ENCODE measurements at places on chromosomes 13 and 19. TPM values are rescaled to one million over a fixed set of nuclear protein-coding genes. Genes with fewer than 3 reads are reported as not detected.
A peak's percentile ranks its signal among the peaks of the same experiment; 100 is the strongest.

- no peak for DNase-seq
Observed at GRCh38 chr19:10895920-10896319, 24.6 kb downstream of the CARM1 start.

DNA sequence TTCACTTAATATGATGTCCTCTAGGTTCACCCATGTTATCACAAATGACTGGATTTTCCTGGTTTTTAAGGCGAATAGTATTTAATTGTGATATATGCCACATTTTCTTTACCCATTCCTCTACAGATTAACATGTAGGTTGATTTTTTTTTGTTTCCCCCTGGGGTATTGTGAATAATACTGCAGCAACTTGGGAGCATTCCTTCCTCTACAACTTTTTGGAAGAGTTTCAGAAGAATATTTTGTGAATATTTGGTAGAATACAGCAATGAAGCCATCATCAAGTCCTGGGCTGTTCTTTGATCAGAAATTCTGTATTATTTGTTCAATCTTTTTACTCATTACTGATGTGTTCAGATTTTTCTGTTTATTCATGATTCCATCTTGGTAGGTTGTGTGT, 5.6 kb upstream of the ZNF331 start:
- no peak for DNase-seq

GRCh38 chr19:42366673-42367072, 23.4 kb downstream of the CNFN start:
- DNase-seq = no peak

The ZNF749 gene
- polyA plus RNA-seq = 10.0 TPM

GRCh38 chr13:36135876-36136275, 4.7 kb upstream of the DCLK1 start:
- no peak for DNase-seq

The CNN1 gene
- polyA plus RNA-seq = 267 TPM

- no peak for DNase-seq
Observed at GRCh38 chr19:39825531-39826076, 8.4 kb downstream of the DYRK1B start.

- no peak for DNase-seq
Observed at GRCh38 chr13:67416047-67416925, 186.2 kb upstream of the PCDH9 start.

The DACT3 gene
- polyA plus RNA-seq = 7.1 TPM

- no peak for DNase-seq
Observed at GRCh38 chr19:33550768-33551167, 29.2 kb upstream of the PEPD start.

DNA sequence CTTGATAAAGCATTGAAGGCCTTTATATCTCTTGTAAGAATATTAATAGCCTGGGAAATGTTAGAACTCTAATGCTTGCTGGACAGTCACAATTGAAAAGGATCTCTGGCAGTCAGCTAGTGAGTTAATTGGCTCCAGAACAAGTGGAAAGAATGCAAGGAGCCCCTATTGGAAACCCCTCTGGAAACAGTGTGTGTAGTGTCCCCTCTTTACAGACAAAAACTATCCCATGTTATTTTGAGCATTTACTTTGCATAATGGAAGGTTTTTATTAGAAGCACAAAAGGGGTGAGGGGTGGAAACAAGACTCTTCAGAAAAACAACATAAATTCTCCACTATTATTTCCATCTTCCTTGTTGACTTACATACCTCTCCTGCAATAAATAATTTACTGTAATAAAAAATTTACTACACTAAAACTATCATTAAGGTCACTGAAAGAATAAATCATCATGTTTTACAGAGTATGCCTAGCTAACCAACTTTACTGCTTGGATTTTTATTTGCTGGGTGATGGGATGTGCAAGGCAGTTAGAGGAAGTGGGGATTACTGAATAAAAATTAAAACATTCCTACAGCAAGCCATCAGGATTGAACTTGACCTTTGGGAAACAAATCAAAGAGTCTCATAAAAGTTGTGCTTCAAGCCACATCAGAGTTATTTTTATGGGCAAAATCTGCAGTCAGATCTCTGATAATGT, 610.4 kb downstream of the TBC1D4 start:
- DNase-seq = peak; percentile 56

DNA sequence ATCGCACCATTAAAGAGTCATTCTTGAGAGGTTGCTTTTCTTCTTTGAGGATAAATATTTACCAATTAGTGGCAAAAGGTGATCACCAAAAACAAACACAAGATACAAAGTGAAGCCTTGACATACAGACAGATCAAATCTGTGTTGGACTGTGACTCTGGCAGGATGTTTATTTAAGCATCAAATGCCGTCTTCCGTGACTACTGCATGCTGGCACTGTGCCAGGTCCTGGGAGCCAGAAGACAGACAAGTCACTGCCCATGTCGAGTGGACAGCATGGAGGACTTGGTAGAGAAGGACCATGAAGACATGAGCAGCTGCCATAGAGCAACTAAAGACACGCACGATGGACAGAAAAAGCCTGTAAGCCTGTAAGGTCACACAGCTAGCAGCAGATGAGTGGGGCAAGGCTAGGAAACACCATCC, 92.8 kb upstream of the FARP1 start:
- DNase-seq = no peak

DNA sequence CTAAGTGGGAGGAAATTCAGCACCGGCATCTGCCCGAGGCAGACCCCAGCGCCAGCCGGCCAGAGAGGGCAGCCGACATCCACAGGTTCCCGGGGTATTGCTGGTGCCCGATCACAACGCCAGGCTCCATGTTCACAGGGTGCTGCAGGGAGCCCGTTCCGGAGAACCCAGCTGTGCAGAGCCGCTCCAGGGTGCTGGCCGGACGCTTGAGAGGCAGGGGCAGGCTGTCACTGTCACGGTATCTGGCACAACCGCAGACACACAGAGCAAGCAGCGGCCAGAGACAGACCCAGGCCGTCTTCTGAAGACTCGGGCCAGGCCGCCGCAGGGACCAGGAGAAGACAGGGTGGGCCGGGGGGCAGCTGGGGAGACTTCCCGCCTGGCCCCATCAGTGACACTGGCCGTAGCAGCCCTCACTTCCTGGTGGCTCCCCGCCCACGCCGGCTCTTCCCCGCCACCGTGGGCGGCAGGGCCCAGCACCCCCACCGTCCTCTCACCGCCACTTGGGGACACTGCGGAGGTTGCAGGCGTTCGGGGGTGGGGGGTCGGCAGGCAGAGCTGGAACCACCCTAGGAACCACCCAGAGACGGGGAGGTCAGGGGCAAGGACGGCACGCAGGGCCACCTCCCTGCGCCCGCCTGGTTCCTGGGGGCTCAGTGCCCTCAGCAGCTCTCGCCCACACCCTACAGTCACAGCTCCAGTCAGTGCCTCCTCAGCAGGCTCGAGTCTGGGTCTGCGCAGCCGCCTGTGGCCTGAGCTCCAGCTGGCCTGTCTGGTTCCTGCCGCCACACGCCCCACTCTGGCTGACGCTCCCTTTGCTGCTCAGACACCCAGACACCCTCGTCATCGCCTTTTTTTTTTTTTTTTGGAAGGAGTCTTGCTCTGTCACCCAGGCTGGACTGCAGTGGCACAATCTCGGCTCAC, 3.8 kb downstream of the RNF126 start:
- DNase-seq = no peak

DNA sequence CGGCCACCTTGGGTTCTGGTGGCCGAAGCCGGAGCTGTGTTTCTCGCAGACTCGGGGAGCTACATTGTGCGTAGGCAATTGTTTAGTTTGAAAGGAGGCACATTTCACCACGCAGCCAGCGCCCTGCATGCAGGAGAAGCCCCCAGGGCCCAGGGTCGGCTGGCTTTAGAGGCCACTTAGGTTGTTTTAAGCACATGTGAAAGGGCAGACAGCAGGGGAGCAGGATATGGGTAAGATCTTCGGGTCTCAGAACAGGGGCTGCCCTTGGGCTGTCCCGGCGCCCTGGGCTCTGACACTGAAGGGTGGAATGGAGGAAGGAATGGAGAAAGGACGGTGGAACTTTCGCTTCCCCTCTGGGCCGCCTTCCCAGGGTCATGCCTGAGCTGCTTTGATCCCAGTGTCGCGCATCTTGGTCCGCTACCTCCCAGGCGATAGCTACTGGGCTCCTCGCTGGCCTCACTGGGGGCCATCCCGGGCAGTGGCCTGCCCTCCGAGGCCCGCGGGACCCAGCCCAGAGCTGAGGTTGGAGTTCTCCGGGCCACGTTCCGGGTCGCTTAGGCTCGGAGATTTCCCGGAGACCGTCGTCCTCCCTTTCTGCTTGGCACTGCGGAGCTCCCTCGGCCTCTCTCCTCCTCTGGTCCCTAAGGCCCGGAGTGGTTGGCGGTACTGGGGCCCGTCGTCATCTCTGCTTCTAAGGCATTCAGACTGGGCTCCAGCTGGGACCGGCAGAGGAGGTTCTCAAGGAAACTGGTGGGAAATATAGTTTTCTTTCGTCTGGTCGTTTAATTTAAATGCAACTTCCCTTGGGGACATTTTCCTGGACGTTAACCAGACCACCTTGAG, 4.3 kb upstream of the POU4F1 start:
- no peak for DNase-seq

The NLRP7 gene
- not detected for polyA plus RNA-seq

DNA sequence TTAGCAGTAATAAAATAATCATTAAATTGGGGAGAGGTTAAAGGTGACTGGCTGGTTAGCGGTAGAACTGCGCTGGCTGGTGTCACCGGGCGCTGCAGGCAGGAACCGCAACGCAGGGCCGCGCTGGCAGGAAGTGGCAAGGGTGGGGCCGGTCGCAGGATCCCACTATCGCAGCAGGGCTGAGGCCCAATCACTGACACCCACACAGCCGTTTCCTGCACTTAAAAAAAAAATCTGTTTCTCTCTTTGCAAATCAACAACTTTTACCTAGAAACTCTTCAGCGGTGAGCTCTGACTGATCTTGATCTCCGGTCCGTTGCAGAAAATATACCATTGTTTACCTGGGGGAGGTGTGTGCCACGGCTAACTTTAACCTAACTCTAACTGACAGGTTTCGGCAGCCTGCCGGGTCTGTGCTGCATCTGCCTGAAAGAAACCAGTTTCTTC, 46.9 kb downstream of the KLF2 start:
- DNase-seq = no peak

The TMEM255B gene
- polyA plus RNA-seq = 1.9 TPM

Data from BJ (cell line).